ENCODE measurements at places on chromosomes 3 and 15. TPM values are rescaled to one million over a fixed set of nuclear protein-coding genes. Genes with fewer than 3 reads are reported as not detected.

The ADPRH gene
- total RNA-seq, result 2.8 TPM

The SNRK gene
- total RNA-seq, result 23.1 TPM

The SYNPR gene
- not detected for total RNA-seq

DNA sequence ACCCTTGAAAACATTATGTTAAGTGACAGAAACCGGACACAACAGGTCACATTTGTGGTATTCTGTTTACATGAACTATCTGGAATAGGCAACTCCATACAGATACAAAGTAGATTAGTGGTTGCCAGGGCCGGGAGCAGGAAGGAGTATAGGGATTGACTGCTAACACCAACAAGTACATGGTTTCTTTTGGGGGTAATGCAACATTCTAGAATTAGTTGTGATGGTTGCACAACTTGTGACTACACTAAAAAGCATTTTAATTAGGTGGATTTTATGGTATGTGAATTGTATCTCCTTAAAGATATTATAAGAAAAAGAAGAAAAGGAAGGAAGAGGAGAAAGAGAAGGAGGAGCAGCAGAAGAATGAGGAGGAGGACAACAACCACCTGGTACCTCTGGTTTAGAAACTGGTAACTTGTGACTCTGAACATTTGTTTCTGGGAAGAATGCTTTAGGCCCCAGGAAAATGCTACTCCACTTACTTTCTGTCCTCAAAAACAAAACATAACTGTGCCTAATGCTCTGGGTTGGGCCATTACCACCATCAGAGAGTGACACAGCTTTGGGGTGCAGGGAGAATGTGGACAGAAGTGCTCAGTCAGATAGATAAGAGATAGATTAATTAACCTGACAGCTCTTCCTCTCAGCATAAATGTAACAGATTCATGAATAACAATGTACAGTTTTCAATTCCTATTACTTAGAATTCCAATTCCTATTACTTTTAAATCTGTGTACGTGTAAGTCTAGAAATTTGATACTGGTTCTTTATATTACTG is 20.3 kb downstream of the SETMAR start:
- DNase-seq, result no peak

DNA sequence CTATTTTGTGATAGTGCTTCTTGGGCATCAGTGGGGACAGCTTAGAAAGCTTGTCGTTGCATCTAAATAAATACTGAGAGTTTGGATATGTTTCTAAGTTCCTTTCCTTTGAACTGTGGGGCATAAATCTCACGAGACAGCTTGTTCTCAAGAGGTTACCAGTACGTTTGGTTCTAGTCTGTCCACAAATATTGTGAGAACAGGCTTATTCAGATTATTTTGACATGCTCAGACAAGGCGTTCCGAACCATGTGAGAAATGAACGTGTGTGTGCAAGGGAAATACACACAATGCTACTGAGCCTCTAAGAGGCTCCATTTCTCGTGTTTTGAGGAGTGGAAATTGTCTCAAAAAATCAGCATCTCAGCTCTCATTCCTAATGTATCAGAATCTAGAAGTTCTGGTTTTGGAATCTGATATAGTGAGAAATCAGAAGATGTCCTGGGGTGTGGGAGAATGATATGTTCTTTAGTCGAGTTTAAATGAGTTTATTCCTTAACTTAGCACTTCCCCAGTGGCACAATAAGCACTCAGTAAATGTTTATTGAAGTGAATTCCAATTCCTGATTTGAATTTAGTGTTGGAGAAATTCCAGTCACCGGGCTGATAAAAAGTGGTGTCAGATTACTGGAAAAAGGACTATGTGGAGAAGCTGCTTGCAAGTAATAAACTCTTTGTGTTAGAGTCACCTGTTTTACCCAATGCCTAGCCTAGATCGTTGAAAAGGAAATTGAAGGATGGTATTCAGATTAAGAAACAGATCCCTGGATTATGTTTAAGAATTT is 481.5 kb downstream of the LPP start:
- DNase-seq, result no peak

DNA sequence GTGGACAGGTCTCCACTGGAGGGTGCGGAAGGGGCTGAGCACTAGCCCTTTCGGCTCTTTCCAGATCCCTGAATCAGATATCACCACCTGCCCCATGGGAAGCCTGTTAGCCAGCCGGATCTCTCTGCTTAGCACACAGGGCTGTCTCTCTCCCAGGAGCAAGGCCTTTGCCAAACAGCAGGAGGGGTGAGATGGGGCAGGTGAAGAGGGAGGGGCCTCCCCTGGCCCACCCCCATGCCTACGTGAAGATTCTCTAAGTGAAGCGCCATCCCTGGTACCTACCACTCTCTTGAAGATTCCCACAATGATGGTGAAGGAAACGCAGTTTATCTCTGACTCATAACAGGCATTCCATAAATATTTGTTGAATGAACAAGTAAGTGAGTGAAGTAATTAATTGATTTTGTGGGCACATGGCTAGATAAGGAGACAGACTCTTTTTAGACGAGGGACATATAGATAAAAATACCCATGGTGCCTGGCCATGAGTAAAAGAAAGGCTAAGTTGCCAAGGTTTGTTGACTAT is 19.6 kb upstream of the HCN4 start:
- no peak for DNase-seq

DNA sequence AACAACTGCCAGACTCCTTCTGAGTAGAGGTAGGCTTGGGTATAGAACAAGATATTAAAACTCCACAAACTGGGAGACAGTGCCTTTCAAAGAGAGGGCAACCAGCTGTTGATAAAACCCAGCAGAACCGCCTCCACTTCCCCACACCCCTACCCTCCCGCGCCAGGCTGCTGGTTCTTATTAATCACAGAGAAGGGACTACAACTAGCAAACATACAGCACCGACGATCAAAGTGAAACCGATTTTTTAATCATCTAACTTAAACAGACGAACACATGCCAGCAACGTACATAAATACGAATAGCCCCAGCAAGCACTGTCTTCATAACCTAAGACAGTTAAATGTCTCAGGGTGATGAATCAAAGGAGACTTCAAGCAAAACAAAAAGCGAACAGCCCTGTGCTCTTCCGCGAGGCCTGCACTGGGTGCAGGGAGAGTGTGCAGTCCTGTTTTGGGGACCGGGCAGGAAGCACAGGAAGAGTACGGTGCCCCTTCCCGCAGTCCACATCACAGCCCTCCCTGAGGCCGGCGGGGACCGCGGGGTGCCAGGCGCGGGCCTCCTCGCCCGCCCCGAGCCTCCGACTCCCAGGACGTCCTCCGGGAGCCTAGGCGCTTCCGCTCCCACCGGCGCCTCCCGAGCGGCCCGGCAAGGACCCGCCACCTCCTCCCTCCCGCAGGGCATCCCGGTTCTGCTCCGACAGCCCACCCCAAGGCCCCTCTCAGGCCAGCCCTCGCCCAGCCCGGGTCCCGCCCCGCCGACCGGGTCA is 75.1 kb upstream of the VGLL4 start:
- peak; percentile 52 for DNase-seq

DNA sequence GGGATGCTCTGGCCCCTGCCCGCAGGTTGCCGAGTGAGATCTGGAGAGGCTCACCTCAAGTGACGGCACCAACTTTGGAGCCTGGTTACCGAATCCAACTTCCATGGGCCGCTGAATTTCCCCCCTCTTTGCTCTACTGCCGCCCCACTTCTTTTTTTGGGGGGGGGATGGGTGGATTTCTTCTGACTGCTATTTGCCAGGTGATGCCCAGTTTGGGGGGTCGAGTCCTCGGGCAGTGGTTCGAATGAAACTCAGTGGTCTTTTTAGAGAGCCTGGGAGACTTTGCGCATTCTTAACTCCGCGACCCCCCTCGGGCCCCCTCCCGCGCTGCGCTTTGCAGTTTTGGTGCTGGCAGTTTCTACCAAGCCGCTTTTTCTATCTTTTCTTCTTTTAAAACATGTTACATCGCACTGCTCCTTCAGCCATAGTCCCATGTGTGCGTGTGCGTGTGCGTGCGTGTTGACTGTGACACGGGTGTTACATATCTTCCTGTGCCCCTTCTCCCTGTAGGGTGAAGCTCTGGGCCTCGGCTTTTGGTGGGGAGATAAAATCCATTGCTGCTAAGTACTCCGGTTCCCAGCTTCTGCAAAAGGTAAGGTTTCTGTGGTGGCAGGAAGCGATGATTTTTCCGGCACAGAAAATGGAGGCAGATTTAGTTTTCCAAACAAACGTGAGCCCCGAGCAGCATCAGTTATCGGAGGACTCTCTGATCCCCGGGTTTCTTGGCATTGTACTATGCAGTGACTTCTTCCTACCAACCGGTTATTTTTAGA is 837 bp downstream of the CACNA2D3 start:
- no peak for DNase-seq

Data from Caco-2 (cell line).